ENCODE measurements at places on chromosomes 3 and 15.

DNA sequence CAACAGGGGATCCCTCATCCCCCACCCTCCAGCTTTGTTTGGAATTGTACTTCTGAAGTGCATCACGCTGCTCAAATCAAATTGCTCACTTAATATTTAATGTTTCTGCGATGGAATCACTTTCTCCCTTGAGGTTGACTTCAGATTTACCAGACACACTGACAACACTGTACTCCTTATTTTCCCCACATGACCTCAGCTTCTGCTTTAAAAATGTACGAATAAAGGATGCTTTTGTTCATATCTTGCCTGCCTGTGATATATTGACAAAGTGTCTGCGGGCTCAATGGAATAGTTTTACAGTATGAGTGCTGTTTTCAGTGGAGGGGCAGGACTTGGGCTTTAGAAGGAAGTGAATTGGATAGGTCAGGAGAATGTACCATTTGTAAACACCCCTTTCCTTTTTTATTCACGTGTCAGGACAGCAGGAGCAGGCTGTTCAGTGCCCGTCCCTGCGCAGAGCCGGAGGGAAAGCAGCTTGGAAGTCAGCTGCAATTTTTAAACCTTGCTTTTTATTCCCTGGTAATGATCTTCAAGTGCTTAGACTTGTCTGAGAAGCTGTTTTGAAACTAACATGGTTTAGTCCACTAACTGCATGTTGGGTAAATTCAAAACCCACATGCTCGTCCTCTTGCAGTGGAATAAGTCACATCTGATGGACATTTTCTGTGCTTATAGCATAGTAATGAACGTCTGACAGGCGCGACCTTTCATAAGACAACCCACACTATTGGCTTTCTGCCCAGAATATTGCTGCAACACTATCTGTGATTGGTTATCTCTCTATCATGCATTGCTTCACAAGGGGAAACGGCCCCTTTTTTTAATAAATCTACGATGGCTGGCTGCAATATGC is 29.9 kb downstream of the MBNL1 start:
- DNase-seq, result peak; percentile 88

DNA sequence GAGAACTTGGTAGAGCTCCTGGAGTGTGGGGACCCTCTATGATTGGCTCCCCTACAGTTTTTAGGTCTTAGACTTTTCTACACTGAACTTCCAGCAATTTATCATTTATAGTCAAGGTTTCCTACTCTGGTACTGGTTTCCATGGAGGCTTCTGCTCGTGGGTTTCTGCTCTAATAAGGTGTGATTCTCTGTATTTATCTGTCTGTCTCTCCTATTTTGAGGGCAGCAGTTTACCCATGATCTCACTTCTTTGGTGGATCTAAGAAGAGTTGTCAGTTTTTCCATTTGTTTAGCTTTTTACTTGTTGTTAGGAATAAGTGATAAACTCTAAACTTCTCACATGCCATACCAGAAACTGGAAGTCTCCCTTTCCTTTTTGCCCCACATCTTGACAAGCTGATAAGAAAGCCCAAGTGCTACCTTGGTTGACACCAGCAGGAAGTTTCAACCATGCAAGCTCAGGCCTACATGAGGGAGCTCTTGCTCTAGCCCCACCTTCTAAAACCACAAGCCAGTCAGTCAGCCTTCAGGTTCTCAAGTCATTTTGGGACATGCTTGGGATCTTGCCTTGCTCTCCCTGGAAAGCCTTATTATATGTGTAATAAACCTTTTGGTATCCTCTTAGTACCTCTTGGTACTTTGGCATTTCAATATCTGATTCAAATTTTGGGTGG is 10.0 kb downstream of the TIMMDC1 start:
- DNase-seq, result no peak

- DNase-seq, result no peak
Observed at GRCh38 chr15:58352026-58352929, 79.5 kb upstream of the LIPC start.

- DNase-seq, result no peak
Observed at GRCh38 chr15:48636511-48636910, 9.0 kb downstream of the FBN1 start.

DNA sequence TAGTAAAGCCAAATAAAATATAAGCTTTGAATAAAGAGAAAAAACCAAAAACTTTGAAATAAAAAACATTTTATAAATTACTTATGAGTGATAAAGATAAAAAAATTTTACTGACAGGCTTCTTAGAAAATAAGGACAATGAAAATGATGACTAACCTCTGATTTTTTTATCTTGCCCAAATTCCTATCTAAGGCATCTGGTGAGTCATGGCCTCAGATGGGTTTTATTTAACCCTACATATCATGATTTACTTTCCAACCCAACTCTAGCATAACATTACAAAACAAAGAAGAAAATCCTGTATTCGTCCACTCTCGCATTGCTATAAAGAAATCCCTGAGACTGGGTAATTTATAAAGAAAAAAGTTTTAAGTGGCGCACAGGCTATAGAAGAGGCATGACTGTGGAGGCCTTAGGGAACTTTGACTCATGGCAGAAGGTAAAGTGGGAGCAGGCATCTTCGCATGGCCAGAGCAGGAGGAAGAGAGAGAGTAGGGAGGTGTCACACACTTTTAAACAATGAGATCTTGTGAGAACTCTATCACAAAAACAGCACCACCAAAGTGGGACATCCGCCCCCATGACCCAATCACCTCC is 152.1 kb downstream of the NEK10 start:
- no peak for DNase-seq

DNA sequence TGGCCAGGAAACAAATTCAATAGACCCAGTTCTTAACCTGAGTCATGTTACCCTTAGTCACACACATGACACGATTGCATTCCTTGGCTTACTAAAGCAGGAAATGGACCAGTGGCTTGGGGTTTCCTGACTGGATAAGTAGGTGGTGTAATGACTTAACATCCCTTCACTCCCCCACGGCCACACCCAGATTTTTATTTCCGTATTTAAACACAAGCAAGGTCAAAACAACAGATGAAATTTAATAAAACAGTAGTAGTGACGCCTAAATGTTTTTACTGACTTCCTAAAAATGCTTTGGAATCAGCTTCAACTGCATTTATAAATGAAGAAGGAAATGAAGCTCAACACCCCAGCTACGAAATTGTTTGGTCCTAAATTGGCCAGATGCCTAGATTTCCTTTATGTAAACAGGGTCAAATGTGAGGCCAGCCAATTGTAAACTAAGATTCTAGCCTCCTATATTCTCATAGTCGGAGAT is 324.3 kb downstream of the CHST2 start:
- peak; percentile 94 for DNase-seq

DNA sequence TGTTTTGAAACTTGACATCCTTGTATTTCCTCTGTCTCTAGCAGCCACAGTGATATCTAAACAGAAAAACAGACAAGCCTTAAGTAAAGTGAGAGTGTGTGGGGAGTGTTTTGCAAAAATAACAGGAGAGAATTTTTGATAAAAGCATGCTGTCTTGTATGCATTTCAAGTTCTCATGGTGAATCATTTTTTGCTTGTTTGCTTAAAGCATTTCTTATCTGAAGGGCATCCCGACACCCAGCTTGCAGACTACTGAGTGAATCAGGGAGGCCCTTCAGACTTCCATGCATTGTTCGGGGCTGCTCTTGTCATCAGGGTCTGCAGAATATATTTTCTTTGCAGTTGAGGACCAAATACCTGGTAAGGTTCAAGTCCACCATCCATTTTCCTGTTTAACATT is 8.5 kb downstream of the CGNL1 start:
- DNase-seq, result peak; percentile 89

DNA sequence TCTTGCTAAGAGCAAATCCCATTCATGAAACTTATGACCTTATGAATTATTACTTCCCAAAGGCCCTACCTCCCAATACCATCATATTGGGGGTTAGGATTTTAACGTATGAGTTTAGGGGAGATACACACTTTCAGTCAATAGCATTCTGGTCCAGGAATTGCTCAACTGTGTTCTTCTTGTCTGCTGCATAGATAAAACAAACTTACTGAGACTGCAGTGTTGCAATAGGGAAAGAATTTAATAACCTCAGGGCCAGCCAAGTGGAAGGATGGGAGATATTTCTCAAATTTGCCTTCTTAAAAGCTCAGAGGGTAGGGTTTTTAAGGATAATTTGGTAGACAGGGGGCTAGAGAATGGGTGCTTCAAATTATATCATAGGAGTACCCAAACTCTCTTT is 625.8 kb downstream of the OTOL1 start:
- DNase-seq, result peak; percentile 23

GRCh38 chr3:129106320-129106719 is 15.3 kb downstream of the RAB43 start:
- no peak for DNase-seq

- DNase-seq, result no peak
Observed at GRCh38 chr3:15585111-15585845, 16.1 kb downstream of the HACL1 start.

DNA sequence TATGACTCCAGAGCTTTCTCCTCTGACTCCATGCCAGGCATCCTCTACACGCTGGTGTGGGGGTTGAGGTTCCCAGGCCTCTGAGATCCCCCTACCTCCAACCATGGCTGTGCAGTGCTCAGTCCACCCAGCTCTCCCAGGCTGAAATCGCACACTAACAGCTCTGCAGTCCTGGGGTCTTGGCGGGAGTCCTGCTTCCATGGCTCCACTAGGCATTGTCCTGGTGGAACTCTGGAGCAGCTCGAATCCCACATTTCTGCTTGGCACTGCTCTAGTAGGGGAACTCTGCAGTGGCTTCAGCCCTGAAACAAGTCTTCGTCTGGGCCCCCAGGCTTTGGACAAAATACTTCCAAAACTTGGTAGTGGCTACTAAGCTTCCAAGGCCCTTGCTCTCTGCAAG is 50.7 kb downstream of the ROPN1B start:
- no peak for DNase-seq

- no peak for DNase-seq
Observed at GRCh38 chr3:149604125-149604875, 53.5 kb downstream of the WWTR1 start.

DNA sequence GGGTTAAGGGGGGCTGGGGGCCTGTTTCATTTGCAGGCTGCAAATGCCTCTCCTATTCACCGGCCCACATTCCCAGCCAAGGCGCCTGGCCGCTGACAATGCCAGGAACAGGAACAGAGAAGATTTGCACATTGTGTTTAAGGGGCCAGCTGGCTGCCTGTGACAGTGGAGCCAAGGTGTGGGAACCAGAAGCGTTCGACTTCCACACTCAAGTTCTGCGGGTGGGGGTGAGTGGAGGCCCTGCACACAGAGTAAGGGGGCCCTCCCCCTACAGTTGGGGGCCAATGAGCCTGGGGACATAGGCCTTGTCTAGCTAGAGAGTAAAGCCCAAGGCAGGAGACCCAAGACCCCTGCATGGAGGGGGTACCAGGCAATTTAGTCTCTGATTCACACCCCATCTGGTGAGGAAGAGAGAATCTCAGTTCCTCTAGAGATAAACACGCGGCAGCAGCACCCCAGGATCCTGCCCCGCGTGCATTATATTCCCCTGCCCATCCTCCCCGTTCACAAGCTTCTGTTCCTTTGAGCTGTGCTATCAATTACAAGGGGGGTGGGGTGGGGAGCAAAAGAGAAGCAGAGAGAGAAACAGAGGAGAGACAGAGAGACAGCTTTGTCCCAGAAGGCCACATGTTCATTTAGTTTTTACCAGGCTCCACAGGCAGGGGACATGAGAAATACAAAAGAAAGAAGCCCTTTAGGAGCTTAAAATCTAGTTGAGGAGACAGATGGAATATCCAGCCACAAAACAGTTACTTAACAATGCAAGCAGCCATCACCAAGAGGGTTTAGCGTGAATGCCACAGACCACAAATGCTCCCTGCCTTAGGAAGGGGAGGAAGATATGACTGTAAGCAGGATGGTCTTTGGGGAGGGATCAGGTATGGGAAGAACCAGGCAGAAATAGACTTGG is 9.2 kb downstream of the IGDCC3 start:
- DNase-seq, result no peak

- DNase-seq, result no peak
Observed at GRCh38 chr15:50458348-50459112, 34.3 kb downstream of the USP8 start.

- no peak for DNase-seq
Observed at GRCh38 chr15:49296258-49296657, 126.2 kb downstream of the GALK2 start.

Data from NCI-H226 (cell line).